ENCODE measurements at places on chromosomes 12 and 14.

GRCh38 chr14:101118233-101118632 lies 214.7 kb upstream of the RTL1 start:
- DNase-seq = no peak

- no peak for DNase-seq
Measured at GRCh38 chr12:10802587-10802986, at the start of gene TAS2R7. Gene TAS2R7, minus strand, starts transcription at chr12:10802627. Its CDS starts 57 bp downstream, at chr12:10802570.

DNA sequence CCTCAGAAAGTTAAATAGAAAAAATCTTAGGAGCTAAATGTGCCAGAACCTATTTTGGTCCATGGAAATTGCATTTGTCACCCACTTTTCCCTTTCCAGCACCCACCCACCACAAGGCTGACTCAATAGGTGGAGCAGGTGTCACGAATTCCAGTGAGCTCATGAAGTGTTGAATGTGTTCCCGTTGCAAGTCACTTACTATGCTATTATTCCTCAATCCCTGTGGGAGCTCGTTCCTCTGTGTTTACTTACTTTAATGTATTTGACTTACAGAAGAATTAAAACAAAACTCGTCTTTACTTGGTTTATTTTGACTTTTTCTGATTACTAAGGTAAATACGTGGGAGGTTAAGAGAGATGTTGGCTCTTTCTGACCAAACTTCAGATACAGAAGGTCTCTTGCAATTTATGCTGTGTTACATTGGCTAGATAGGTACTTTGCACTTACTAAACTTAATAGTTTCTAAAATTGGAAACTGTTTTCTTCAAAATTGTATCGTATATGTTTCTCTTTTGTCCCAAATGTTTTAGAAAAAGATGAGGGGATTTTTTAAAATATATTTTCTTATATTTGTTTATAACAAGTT lies 269.4 kb upstream of the NOVA1 start:
- DNase-seq = peak; percentile 2

- DNase-seq = peak; percentile 8
Measured at GRCh38 chr14:96039633-96040311, 610 bp downstream of the C14orf132 start.

DNA sequence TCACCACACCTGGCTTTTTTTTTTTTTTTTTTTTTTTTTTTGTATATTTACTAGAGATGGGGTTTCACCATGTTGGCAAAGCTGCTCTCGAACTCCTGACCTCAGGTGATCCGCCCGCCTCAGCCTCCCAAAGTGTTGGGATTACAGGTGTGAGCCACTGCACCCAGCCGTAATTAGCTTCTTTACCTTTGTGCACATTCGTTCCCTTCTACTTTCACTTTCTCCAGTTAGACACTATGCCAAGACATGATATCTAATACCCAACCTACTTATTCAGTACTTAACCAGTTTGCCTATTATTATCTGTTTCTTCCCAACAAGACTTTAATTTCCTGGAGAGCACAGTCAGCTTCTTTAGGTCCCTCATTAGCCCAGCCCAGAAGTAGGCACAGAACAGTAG lies 5.3 kb downstream of the STYK1 start:
- DNase-seq = no peak

- DNase-seq = no peak
Measured at GRCh38 chr12:131002216-131002631, 48.5 kb downstream of the ADGRD1 start.

DNA sequence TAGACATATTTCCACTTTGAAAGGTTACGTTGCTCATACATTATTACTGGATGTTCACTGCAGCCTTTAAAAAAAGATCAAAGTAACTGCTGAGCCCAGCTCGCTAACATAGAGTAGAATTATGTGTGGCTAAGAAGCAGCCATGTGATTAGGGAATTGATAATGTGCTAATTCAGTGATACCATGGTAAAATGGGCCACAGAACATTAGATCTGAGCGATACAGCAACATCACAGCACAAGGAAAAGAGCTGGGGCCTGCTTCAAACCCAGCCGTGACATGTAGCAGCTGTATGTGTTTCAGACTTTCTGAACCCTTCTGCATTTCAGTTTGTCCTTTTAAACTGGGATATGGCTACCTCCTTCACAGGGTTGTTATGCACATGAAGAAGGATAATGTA lies 92.3 kb upstream of the LMNTD1 start:
- DNase-seq = no peak

DNA sequence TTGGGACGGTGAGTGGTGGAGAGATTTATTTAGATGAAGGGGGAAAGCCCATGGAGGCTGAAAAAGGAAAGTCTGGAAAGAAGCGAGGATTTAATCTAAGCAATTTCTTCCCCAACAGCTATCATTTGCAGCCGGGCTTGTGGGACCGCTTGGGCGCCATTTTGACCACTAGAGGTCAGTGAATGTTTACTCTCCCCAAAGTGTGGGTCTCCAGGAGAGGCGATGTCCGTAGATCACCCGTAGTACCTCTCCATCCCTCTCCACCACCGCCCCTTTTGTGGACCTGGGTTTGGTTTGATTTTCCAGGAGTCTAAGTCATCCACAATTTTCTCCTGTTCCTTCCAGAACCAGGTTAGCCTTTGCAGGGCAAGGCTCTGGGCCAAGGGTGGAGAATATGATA lies 91.2 kb upstream of the PARP11 start:
- no peak for DNase-seq

- DNase-seq = no peak
Measured at GRCh38 chr12:130800312-130800711, 38.7 kb downstream of the STX2 start.

DNA sequence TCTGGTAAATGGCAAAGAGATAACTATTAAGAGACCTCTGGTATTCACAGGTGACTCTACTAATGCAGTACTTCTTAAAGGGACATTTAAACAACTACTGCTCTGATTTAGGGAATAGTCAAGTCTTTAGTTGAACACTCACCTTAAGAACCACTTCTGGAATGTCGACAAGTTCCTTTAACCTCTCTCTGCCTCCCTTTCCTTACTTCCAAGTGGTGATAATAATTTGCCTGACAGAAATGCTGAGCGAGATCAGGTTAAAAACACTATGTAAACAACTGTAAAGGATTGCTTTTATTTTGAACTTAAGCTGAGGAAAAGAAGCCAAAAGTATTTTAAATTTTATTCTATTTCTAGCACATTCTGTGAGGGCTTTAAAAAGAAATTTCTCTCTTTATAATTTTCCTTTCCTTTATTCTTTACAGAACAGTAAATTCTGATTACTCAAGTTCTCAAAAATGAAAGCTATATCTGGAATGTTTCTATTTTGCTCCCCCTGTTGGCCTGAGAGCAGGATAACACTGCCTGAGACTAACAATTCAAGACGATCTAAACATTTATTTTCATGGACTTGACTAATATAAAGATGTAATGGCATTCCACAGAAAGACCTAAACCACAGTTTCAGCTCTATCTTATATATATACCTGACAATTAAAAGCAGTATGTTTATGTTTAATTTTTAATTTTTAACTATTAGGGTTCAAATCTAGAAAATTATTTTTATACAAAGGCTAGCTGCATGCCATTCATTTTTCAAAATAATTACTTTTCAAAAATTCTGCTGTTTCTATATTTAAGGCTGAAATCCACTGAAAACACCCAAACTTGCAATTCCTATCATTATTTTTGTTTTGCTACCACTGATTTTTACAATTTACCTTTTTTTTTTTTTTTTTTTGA lies 29.2 kb downstream of the ZCCHC8 start:
- DNase-seq = peak; percentile 49

GRCh38 chr12:101298426-101298825 lies 18.5 kb downstream of the UTP20 start:
- peak; percentile 65 for DNase-seq

DNA sequence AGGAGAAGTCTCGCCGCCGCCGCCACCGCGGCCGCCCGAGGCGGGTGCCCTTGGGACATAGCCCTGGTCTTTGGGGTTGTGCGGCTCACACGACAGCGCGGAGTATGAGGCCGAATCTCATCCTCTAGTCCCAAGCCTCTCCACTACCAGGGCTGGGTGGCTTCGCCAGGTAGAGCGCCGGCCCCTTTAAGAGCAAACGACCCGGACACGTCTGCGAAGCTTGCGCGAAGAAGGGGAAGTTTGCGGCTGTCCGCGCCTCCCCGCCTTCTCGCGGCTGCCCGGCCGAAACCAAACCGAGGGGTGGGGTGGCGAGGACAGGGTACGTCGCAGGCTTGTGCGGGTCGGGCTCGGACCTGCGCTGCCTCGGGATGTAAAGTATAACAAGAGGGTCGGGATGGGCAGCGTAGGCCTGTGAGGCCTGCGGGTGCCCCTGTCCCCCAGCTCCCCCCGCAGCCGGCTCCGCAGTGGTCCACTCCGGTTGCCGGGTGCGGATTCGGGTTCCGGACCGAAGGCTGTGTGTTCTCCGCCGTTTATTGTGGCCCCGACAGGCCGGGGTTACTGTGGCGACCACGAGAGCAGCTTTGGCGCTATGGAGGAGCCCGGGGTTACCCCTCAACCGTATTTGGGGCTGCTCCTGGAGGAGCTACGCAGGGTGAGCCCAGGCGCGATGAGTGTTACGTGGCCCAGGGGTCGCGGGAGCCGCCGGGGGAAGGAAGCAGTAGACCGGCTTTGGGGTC lies 33.3 kb downstream of the MIA2 start:
- DNase-seq = peak; percentile 49

- DNase-seq = no peak
Measured at GRCh38 chr14:59428581-59429012, 36.6 kb downstream of the GPR135 start.

GRCh38 chr14:29352706-29353080 lies 575.0 kb downstream of the PRKD1 start:
- DNase-seq = no peak

GRCh38 chr12:49662998-49663843 lies 39.9 kb downstream of the PRPF40B start:
- peak; percentile 85 for DNase-seq

- DNase-seq = peak; percentile 48
Measured at GRCh38 chr14:22532345-22533056, 56.5 kb downstream of the DAD1 start.

GRCh38 chr12:89523843-89524540 lies 604 bp downstream of the GALNT4 start:
- DNase-seq = no peak

- peak; percentile 35 for DNase-seq
Measured at GRCh38 chr14:65949711-65950516, 536.3 kb upstream of the CCDC196 start.

DNA sequence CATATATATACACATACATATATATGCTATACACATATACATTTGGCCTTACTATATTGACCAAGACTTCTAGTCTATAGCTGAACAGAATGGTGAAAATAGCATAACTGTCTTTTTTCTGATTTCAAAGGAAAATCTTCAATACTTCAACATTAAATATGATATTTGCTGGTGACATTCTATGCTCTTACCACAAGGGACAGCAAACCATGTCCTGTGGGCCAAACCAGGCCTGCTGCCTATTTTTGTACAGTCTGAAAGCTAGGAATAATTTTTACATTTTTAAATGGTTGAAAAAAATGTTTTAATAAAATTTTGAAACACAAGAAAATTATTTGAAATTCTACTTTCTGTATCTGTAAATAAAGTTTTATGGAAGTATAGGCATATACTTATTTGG lies 63.6 kb downstream of the EML5 start:
- no peak for DNase-seq

DNA sequence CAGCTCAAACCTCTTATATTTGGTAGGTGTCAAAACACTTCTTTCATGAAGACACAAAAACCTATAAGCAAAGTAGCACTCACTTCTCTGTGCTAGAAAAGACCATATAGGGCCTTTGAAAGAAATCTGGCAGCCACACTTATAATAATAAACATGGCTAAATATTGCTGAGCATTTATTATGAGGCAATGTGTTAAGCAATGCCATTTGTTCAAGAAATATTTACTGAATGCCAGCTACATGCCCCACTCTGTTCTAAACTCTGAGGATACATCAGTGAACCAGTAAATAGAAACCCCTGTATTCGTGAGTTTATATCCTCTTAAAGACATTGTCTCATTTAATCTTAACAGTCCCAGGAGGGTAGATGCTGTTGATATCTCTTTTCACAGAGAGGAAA lies 52.0 kb downstream of the RNFT2 start:
- DNase-seq = no peak
